ENCODE measurements at places on chromosomes 7 and 10. TPM values are rescaled to one million over a fixed set of nuclear protein-coding genes. Genes with fewer than 3 reads are reported as not detected.

HACD1 gene
- polyA plus RNA-seq = 32.5 TPM

PIK3AP1 gene
- 0.09 TPM for polyA plus RNA-seq

FEZF1 gene
- not detected for polyA plus RNA-seq

SPDYE11 gene
- not detected for polyA plus RNA-seq

- H3K4me1 ChIP-seq = peaks cover 3% of the 10 kb centered on the region
- DNase-seq = no peak
- H3K27ac ChIP-seq = no peak overlapping the region
Measured at GRCh38 chr7:6508539-6508938, 42.7 kb downstream of the GRID2IP start.

DNA sequence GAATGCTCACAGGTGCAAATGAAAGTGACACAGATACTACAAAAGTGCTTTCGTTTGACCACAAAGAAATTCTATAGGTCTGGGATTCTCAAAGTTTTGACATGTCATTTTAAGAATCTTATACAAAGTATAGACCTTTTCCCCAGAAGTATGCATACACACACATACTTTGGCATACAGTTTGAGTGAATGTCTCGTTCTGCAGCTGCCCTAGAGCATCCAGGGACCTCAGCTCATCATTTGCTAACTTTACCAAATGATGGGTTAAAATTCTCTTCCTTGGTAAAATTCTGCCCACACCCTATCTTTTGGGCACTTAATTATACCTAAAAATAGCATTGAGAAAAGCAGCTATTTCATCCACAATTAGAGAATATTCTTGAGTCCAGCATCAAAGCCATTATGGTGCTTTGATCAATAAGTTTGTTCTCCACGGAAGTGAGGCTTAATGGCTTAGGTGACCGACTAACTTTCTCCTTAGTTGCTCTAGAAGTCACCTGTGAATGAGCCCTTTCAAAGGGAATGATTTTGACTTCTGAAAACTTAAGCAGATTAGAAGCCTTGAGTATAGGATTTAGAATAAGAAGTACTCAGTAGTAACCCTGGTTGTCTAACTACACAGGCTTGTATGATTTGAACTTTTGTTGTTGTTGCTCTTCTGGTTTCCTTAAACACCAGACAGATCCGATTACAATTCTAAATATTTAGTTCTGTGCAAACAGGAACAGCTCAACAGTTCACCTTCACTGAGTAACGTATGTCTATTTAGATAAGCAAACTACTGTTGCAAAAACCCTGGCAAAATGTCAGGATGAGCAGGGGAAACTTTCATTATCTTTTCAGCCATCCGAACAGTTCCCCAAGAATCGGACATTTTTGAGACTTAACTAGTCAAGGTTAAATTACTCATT, 70.6 kb downstream of the CNNM2 start:
- no peak overlapping the region for H3K4me3 ChIP-seq
- no peak overlapping the region for H3K27ac ChIP-seq
- H3K27me3 ChIP-seq = no peaks in the 10 kb centered on the region
- peaks cover 5% of the 10 kb centered on the region for H3K4me1 ChIP-seq
- DNase-seq = no peak

GRCh38 chr7:114095885-114096284, 177.1 kb upstream of the PPP1R3A start:
- no peak overlapping the region for H3K27ac ChIP-seq
- DNase-seq = no peak
- no peaks in the 10 kb centered on the region for H3K27me3 ChIP-seq
- no peaks in the 10 kb centered on the region for H3K36me3 ChIP-seq
- H3K4me1 ChIP-seq = no peaks in the 10 kb centered on the region
- no peak overlapping the region for H3K4me3 ChIP-seq

DNA sequence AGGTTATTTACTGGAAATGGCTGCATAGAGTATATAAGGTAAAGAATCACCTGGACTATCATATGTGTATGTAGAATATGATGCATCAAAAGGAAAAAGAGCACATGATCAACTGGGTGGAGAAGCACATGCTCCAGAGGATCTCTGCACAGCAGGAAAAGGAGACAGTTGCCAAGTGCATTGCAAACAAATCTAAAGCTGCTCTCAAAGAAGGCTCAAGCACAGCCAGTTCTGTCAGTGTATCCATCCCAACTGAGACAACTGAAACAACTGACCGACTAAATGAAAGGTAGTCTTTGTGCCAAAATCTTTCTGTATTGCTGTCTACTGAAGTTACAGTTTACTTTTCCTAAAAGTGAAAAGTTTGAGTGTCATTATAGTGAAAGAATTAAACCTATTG, 83.2 kb upstream of the SGCE start:
- no peak overlapping the region for H3K4me3 ChIP-seq
- no peak for DNase-seq
- no peaks in the 10 kb centered on the region for H3K27me3 ChIP-seq
- H3K36me3 ChIP-seq = no peaks in the 10 kb centered on the region

DNA sequence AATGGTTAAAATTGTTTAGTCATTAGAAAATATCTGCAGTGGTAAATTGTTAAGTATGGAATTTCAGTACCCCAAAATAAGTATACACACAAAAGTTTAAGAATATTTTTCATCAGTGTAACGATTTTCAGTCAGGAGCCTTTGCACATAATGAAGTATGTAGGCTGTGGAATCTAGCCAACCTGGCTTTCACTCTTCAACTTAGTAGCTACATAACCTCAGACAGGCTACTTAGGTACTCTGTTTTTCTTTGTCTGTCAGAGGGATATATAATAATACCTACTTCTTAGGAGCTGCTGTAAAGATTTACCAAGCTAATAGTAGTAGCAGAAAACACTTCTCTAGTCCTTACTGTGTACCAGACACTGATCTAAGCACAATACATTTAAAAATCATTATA, 137.5 kb downstream of the ZEB1 start:
- no peaks in the 10 kb centered on the region for H3K27me3 ChIP-seq
- no peaks in the 10 kb centered on the region for H3K4me1 ChIP-seq
- H3K4me3 ChIP-seq = no peak overlapping the region
- H3K27ac ChIP-seq = no peak overlapping the region
- H3K36me3 ChIP-seq = no peaks in the 10 kb centered on the region
- no peak for DNase-seq

GRCh38 chr7:48441848-48442492, 270.7 kb downstream of the ABCA13 start:
- DNase-seq = no peak
- H3K27me3 ChIP-seq = no peaks in the 10 kb centered on the region
- H3K4me3 ChIP-seq = no peak overlapping the region
- H3K27ac ChIP-seq = no peak overlapping the region

DNA sequence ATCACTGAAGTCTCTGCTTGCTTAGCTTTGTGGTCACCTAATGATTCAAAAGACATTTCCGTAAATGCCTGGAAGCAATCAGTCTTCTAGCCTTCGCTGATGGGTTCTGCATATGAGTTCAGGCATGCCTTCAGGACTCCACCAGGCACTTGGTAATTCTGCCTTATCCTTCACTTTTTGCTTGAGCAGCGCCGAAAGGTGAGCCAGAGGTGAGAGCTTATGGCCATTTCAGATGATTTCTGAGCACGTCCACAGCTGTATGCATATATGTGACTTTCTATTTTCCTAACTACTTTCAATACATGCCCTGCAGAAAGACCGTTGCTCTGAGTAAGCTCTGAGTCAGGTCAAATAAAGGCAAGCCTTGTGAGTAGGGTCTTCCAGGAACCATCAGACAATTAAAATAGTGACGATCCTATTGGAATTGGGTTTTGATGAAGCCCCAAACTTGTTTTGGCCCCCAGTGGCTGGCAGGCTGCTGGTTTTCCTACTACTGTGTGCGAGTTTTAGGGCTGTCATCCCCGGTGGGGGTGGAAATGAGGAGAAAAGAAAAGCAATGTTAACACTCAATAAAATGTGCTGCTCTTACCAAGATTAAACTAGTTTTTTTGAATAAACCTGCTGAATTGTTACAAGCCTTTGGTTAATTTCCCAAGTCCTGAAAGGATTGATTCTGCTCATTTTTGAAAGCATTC, 154.4 kb upstream of the AKR1E2 start:
- peaks cover 50% of the 10 kb centered on the region for H3K4me1 ChIP-seq
- no peaks in the 10 kb centered on the region for H3K27me3 ChIP-seq
- peak overlapping the region; percentile 99 for H3K27ac ChIP-seq
- H3K4me3 ChIP-seq = peak overlapping the region; percentile 71

All from keratinocyte (primary cell).